ENCODE measurements at places on chromosomes 7 and 10.

DNA sequence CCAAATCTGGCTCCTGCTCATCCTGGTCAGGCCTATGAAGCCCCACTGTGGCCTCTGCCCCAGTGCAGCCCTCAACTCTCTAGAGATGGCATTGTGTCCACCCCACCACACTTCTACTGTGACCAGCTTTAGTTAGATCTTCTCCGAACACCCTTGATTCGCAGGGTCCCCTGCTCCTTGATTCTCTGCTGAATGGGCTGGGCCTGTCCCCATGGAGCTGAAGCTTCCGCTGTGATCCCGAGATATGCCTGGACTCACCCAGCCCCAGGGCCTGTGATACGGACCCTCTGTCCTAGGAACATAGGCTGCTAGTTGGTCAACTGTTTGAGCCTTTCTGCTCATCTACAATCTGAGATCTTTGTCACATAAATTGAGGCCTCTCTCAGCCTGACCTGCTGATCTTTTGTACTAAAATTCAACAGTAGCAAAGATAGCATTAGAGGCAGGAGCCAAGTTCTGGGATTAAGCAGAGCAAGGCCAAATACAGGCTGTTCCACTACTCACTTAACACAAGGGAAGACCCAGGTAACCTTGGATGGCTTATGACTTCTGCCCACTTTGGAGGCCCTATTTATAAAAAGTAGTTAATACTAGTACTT is 6.5 kb upstream of the PPIF start:
- no peak for DNase-seq

DNA sequence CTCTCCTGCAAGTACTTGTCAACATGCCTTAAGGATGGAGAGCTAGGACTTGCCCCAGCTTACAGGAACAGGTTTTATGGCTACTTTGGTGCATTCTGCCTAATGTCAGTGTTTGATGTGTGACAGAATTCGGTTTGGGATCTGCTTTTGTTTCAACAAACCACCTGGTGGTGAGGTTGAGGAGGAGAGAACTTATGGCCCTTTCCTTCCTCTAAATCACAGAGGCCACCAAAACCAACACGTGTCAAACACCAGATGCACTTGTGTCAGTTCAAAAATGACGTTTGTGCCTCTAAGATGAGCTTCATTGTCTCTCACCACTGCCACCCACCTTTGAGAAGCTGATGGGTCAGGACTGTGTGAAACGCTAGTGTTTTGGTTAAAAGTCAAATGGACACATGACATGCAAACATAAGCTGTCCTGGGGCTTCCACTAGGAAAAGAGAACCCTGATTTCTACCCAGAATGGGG is 83.9 kb downstream of the OSBPL3 start:
- DNase-seq: no peak

GRCh38 chr7:84297616-84298015 is 103.0 kb upstream of the SEMA3A start:
- no peak for DNase-seq

- no peak for DNase-seq
Measured at GRCh38 chr10:113718969-113719822, 32.3 kb upstream of the PLEKHS1 start.

DNA sequence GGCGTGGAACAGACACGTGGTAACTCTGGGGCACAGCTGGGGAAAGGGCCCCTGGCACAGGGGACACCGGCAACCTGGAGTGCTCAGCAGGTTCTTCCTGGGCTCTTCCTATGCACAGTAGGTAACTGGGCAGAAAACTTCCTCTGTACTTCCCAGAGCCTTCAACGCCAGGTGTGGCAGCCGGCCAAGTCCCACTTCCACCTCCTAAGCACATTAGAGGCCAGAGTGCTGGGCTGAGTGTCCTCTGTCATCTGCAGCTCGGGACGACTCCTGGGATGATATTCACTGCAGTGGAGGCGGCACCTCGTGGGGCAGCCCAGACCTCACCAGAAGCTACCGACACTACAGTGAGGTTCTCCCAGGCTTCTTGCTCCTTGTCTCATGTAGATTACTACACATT is 114.5 kb downstream of the LARP4B start:
- DNase-seq: no peak

DNA sequence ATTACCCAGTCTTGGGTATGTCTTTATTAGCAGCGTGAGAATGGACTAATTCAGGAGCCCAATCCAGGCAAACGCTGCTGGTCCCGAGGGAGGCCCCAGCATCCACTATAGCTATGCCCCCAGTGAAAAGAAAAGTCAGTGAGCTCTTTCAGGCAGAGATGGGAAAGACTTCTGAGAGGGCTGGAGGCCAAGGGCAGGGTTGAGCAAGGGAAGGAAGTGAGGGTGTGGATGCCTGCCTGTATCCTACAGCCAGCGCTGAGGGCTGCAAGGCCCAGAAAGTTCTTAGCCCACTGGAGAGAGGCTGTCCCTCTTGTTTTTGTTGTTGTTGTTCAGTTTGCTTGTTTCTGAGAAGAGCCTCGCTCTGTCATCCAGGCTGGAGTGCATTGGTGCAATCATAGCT is 261.6 kb downstream of the ZEB1 start:
- no peak for DNase-seq

DNA sequence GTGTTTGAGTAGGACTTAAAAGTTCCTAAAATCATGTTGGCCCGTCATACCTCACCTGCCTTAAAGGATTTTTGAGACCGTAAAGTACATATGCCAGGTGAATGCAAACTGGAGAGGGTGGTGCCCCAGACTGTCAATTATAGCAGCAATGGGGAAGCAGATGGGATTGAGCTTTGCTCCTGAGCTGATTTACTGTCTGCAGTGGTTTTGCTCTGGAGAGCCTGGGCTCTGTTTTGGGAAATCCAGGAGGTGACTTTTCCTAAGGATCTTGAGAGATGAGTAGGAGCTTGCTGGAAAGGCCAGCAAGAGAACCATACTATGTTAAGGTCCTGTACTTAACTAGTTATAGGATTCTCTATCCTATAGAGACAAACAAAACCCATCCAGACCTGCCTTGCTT is 43.0 kb downstream of the COL13A1 start:
- no peak for DNase-seq

GRCh38 chr7:33040803-33041516 is 21.6 kb downstream of the NT5C3A start:
- peak; percentile 58 for DNase-seq

- no peak for DNase-seq
Measured at GRCh38 chr7:33790746-33791145, 114.6 kb upstream of the BMPER start.

GRCh38 chr7:668139-668931 is 58.2 kb upstream of the DNAAF5 start:
- DNase-seq: no peak

DNA sequence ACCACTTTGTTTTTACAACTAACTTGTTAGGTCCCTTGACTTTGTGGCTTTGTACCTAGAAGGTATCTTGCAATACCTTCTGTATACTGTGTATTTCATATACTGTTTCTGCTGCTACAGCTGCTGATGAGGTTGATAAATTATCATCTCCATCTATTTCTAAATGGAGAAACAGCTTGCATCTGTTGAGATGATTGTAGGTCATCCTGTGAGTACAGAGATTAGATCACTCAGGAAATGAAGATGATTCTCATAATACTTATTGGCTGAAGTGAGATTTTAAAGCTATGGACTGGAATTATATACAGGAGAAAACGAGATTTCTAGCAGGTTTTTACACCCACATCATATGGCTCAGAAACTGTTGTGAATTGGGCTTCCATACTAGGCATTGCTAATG is 280.5 kb downstream of the KCND2 start:
- no peak for DNase-seq

DNA sequence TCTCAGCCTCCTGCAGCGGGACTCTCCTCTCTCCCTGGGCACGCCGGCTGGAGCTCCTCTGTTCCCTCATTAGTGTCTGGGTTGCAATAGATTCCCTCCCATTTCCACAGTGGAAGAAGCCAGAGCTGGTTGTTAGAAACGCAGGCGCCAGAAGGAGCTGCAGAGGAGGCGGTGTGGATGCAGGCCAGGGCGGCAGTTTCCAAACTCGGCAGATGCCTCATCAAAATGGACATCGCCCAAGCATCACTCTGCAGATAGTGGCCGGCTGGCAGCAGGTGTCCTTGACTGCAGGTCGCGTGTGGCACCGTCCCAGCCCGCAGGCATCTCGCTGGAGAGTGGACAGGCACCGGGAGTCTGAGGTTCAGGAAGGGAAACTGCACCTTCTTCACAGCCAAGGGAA is 201.8 kb downstream of the TCERG1L start:
- no peak for DNase-seq

DNA sequence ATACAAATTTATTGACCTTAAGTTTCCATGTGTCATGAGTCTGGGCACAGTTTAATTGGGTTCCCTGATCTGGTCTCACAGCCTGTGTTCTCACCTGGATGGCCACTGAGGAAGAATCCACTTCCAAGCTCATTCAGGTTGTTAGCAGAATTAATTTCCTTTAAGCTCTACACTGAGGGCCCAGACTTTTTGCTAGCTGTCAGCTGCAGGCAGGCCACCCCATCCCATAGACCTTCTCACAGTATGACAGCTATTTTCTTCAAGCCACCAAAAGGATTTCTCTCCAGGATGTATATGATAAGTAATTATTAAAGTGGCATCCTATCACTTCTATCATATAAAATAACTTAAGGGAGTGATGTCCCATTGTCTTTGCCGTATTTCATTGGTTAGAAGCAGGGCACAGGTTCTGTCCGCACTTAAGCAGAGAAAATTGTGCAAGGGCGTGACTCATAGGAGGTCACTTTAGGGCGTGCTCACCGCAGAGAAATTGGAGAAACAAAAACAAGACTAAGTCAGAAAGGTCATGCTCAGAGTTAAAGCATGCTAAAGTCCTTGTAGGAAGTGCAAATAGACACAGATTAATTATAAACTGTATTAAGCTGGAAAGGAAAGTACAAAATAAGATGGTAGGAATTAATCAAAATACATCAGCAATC is 109.9 kb downstream of the AHR start:
- no peak for DNase-seq

DNA sequence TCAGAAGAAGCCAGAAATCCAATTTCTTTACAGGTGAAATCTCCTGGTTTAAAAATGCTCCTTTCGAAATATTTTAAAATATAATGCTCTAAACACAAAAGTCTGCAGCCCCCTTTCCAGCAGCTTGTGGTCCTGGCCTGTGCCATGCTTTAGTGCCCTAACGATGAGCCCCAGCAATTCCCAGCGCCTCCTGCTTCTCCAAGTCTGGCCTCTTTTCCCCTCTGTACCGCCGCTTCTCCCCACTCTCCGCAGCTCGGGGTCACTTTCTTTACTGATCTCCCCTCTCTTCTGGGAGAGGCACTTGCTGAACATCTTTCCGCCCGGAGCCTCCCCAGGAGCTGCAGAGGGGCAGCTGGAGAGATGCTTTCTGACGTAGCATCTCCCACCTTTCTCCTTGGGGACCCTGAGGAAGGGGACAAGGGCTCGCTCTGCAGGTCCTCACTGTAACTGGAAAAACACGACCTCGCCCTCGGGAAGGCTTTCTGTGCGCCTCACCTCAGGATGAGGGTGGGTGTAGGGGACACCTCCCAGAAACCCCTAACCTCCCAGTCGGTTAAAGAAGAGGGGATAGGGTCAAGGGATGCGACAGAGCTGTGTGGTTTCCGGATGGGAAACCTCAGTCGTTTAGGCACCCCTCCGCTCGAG is 565 bp upstream of the INA start:
- no peak for DNase-seq

GRCh38 chr10:75029420-75029819 is 82.0 kb upstream of the SAMD8 start:
- DNase-seq: no peak

Data from activated CD8-positive, alpha-beta memory T cell treated with anti-CD3 and anti-CD28 coated beads for 4 hours (primary cell).